Amniotic epithelial cell (primary cell): ENCODE measurements at places on chromosomes 5 and 9.

DNA sequence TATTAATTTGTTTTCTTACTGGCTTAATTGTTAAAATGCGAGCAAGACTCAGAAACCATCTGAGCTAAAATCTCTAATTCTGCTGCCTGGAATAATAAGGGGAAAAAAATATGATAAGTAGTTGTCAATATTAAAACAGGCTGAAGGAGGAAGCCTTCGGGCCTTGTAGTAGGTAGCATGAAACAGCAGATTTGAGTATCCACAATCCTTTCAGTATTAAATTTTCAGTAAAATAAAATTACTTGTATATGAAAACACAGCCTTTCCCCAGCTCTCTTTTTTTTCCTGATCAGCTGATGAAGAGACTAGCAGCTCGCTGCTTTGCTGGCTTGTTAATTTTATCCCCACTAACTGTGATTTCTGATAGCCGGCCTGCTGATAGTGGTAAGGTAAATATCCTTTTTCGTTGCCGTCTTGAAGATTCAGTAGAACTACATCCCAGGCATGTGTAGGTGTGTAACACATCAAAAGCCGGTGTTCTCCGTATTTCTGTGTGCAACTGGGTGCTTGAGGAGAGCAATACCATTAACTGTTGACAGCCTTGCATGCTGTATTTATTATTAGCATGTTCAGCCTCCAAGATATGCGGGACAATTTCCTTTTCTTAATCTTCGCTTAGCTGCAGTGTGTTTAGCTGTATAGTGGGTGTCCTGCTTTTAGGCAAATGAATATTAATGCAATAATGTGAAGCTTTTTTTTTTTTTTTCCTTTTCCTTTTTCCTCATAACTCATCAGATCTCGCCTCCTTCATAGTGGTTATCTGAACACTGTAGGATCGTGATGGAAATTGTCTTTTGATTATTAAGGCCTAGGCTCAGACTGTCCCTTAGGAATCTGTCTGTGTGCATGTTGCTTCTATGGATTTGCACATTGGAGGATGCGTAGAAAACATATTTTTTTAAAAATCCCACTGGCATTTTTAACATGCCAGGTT, 144.6 kb downstream of the SMARCA2 start:
- peak; percentile 51 for DNase-seq

DNA sequence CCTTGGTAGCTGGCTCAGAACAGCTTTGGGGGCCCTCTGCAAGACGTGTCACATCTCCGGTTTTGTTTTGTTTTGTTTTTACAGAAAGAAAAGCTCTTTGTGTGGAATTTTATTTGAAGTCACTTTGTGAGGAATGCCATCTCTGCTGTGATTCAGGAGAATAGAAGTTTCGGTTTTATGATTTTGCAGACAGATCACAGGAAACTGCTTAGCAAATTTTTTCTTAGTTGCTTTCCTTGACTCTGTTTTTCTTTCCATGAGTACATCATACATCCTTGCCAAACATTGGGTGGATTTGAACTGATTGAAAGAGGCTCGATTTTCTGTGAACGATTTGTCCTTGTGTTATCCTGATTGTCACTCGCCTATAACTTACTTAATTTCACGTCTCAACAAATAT, 5.1 kb downstream of the SEMA5A start:
- no peak for DNase-seq

- no peak for DNase-seq
These were observed 442.7 kb upstream of the CD180 start for GRCh38 chr5:67639313-67639712.

DNA sequence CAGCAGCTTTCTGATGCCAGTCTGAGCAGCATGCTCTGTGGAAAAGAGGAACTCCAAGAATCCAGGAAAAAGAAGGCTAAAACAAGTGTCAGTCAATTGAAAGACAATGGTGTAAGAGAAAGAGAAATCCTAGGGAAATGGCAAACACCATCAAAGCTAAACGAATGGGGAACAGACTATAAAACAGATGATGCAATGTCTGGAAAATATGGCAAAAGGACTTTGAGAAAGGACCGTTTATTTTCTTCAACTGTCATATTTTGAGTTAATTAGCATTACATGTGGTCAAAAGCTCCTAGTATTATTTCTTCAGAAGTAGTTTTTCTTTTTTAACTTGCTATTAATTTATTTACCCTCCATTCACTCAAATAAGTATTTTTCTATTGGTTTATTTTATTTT, 465.2 kb downstream of the LRRC70 start:
- DNase-seq = no peak

DNA sequence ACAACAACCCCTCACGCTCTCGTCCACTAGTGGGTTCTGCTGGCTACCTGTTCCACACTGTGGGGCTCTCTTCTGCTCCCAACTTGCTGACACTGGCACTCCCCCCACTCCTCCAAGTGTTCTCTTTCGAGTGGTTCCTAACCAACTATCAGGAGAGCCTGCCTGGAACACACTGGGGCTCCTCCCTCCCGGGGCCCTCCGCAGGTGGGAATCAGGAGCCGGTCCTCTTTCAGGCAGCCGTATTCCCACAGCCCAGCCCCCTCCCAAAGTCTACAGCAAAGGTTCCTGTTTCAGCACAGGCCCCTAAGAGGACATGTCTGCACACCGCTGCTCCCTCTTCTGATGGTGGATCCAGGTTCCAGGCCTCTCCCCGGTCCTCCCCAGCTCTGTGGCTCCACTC, 165.9 kb downstream of the FSTL4 start:
- DNase-seq = no peak

- DNase-seq = peak; percentile 58
These were observed 5.8 kb upstream of the IFNA1 start for GRCh38 chr9:21434202-21435014.

GRCh38 chr9:110543631-110544051, 35.9 kb downstream of the SVEP1 start:
- peak; percentile 40 for DNase-seq

- no peak for DNase-seq
These were observed 7.9 kb downstream of the UGT3A2 start for GRCh38 chr5:36058776-36059175.

DNA sequence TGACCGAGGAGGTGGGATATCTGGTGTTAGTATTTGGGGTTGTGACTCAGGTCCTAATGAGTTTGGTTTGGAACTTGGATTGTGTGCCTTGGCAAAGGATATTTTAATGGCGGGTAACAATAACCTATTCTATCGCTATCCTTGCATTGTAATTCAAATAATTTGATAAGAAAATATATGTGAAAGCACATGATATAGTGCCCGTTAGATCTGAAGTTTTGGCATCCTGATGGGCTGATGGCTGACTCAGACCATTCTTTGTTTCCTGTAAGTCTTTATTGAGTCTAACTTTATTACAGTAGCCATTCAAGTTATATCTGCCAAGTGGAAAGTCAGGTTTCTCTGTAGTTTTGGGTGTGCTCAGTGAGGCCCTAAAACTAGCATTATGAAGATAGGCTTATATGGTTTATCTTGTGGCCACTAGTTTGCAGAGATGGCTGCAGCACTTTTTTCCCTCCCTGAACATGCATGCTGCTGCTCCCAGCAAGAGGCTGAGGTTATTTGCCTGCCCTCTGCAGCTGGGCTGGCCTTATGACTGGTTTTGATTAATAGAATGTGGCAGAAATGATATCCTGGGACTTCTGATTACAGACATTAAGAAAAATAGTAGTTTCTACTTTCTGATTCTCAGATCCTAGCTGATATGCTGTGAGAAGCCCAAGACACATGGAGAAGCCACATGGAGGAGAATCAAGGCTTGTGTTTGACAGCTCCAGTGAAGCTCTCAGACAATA, 46.6 kb downstream of the CFAP95 start:
- no peak for DNase-seq
